ENCODE measurements at places on chromosomes 5 and 9.

DNA sequence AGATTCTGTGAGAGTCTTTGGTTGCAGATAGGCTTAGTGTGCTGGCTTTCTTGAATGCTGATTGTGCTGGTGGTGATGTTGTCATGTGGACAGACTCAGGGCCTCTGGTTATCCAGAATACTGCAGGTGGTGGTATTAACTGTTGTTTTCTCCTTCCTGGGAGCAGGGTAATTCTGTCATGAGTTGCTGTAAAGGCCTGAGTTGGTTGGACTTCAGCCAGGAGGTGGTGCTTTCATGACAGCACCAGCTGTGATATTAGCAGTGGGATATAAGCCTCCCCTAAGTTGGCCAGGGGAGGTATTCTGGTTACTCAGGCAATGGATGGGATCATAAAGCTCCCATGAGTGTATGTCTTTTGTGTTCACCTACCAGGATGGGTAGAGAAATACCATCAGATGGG, 16.4 kb upstream of the RNF180 start:
- no peak for DNase-seq

DNA sequence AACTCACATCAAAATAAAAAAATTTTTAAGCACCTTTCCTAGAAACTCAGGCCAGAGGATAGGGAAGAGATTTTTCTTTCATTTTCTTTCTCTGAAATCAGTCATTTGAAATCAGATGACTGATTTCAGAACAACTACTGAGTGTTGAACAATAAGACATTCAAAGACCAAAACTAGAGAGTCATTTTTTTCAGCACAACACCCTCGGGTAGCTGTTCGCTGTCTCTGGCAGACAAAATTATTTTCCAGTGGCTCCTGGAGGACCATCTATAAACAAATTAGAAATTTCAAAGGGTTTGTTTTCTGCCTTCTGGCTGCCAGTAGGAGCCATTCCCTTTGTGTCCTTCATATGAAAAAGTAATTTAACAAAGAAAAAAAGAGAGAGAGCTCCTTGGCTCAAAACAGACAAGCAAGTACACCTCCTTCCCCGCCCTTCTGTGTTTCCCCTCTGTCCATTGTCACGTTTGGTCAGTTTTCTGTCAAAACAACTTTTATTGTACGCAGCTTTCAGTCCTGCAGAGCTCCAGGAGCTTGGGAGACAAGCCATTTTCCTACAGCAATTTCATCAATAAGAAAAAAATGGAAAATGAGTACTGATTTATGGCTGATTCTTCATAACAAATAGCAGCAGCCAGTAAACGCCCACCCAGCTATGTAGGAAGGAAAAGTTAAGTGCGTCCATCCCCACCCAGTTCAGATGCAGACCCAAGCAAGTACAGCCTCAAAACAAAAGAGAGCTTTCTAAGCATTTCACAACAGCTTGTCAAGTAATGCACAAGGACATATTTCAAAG, 405.2 kb downstream of the ZNF608 start:
- DNase-seq, result no peak

- no peak for DNase-seq
Observed at GRCh38 chr9:122392714-122393113, 21.9 kb downstream of the PTGS1 start.

GRCh38 chr5:142114687-142115086, 6.1 kb downstream of the NDFIP1 start:
- no peak for DNase-seq

DNA sequence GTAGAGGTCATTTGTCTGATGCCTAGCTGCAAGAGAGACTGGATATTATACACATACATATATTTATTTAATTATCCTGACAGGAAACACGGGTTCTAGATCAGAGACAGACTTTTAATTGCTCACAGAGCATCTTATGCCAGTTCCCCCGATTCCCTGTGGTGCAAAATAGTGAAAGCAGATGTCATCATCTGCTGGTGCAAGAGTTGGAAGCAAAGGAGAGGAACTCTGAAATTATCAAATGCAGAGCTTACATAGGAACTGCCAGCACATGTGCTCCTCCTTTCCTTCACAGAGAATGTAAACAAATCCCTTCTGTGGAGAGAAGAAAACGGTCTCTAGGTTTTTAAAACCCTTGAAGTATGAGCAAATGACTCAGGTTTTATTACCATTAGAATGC, 69.3 kb downstream of the DTWD2 start:
- no peak for DNase-seq

DNA sequence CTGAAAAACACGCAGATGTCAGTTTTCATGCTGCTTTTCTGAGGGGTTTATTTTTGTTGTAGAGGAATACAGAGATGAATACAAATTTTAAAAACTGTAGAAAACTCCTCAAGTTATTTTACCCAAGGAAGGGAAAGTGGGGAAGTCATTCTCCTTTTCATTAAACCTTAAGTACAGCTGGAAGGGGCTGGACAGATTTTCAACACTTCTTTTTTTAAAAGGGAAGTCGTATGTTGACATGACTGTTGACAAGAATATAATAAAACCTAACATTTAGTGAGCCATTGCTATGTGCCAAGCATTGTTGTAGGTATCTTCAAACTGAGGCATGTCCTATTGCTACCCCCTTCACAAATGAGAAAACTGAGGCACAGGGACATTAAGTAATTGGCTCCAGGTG, 235.7 kb upstream of the ELL2 start:
- DNase-seq, result no peak

- no peak for DNase-seq
Observed at GRCh38 chr9:34343605-34344004, 14.2 kb downstream of the NUDT2 start.

- no peak for DNase-seq
Observed at GRCh38 chr9:75139201-75139600, 50.9 kb downstream of the OSTF1 start.

GRCh38 chr9:95137587-95138145, 179.8 kb downstream of the FANCC start:
- DNase-seq, result no peak

GRCh38 chr9:20333991-20334390, 288.3 kb downstream of the MLLT3 start:
- DNase-seq, result no peak

- DNase-seq, result no peak
Observed at GRCh38 chr9:76608575-76609273, 149.7 kb downstream of the GCNT1 start.

DNA sequence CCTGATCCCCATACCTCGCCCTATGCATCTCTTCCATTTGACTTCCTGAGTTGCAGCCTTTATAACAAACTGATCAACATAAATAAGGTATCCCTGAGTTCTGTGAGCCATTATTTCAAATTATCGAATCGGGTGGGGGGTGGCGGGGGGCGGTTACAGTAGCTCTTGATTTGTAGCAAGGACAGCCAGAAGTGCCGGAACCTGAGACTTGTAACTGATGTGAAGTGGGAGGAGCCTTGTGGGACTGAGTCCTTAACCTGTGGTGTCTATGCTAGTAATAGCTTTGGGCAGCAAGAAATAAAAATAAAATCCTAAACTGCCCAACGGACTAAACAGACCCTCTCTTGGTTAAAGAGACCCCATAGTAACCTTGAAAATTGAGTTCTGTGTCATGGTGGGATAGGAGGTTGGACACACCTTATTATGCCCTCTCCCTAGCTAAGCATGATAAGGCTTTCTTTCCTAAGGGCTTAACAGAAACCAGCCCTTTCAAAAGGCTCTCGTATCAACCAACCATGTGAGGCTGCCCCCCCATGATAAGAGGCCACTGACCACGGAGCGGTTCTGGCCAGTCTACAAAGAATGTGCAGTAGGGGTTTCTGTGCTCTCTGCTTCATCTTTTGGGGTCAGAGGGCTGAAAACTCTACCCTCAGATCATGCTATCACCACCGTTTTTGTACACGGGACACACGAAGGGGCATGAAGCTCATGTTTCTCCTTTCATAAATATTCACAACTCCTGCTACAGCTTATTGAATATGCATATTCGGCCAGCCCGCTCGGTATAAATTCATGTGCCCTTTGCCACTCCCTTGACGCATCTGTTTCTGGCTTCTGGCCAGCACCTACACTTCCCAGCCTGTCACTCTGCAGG, 39.5 kb upstream of the IQGAP2 start:
- DNase-seq, result no peak

DNA sequence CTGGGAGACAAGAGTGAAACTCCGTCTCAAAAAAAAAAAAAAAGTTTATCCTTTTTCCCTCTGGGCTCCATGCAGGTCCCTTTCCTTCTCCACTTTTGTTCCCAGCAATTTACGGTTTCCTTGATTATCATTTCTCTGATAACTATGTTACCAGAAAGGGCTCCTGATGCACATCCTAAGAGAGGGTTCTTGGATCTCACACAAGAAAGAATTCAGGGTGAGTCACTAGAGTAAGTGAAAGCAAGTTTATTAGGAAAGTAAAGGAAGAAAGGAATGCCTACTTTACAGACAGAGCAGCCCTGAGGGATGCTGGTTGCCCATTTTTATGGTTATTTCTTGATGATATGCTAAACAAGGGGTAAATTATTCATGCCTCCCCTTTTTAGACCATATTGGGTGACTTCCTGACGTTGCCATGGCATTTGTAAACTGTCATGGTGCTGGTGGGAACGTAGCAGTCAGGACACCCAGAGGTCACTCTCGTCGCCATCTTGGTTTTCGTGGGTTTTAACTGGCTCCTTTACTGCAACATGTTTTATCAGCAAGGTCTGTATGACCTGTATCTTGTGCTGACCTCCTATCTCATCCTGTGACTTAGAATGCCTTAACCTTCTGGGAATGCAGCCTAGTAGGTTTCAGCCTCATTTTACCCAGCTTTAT, 13.5 kb upstream of the MELK start:
- DNase-seq, result peak; percentile 16

- DNase-seq, result no peak
Observed at GRCh38 chr9:130793589-130793988, 41.5 kb upstream of the ABL1 start.

GRCh38 chr5:120527251-120527650, 63.2 kb downstream of the PRR16 start:
- no peak for DNase-seq

- no peak for DNase-seq
Observed at GRCh38 chr5:39680213-39680612, 255.4 kb upstream of the DAB2 start.

DNA sequence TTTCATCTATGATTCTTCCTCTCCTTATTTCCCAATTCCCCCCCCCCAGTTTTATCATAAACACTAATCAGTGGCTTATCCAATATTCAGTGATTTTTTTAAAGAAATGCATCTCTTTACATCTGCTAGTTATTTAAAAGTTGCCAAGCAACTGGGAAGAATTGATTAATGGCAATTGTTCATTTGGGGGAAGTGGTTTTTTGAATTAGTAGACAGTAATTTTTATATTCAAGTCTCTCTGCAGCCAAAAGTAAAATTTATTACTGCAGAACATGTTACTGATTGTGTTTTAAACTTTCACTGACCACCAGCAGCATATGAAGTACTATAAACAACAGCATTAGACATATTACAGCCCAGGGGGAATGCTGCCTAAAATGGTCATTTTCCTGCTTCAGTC, 308.8 kb upstream of the NREP start:
- DNase-seq, result no peak

GRCh38 chr9:112631313-112632070, 86.4 kb downstream of the INIP start:
- DNase-seq, result no peak

- no peak for DNase-seq
Observed at GRCh38 chr9:90029386-90029785, 424.6 kb downstream of the GADD45G start.

GRCh38 chr5:142826741-142827492, 56.7 kb downstream of the ARHGAP26 start:
- no peak for DNase-seq

DNA sequence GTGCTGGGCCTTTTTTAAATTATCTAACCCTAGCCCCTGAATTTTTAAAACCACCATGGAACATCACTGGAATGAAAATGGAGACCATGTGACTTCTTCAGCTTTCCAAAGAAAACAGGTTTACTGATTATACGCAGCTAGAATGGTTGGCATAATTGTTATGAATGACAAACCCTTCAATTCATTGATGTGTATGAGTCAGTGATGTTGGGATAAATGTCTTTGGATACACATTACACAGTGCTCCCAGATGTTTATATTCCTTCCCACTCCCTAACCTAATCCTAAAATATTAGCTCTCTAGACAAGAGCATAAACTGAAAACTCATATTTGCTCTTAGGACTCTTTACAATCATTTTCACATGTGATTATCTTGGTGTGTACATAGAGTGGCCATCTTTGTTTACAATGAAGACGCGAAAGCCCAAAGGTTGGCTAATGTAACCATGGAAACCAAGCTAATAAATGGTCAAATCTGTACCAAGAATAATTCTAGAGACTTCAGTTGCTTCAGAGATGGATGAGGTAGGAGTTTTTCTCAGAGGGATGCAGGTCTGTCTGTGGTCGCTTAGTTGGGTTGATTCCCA, 131.2 kb upstream of the HMHB1 start:
- no peak for DNase-seq

DNA sequence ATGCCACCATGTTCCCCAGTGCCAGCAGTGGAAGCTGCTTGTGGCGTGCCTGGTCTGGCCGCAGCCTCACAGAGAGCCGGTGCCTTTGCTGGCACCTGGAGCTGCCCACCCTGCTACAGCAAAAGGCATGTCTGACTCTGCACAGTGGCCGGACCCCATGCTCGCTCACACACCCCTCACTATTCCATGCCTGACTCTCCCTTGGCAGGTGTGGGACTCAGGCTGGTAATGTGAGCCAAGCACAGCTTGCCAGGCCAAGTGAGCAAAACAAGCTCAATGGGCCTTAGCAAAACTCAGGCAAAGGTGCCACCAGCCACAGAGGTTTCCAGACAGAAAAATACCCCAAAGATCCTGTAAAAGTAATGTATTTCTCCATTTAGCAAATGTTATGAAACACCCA, 15.5 kb downstream of the GNA14 start:
- no peak for DNase-seq

DNA sequence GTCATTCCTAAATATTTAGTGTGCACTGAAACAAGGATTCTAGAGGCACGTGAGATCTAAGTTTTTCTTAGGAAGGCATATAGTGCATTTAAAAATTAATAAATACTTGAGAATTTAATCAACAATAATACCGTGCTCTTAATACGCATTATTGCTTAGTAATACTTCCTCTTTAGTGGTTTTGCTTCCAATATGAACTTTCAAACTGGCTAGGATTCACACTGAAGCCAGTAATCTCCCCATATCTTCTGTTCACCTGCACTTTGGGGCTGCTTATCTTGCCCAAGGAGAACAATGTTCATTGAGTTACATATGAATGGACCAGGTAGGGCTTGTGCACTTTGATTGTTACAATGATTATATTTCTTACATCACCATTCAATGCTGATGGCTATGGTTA, 180.5 kb upstream of the RIOK2 start:
- no peak for DNase-seq

GRCh38 chr9:105425816-105426433, 21.9 kb upstream of the FSD1L start:
- no peak for DNase-seq
